ENCODE measurements at places on chromosomes 11 and 22.

GRCh38 chr22:24731761-24732160 is 42.8 kb downstream of the PIWIL3 start:
- no peaks in the 10 kb centered on the region for H3K36me3 ChIP-seq
- no peak for DNase-seq
- H3K27ac ChIP-seq, result no peak overlapping the region
- no peaks in the 10 kb centered on the region for H3K4me1 ChIP-seq

- no peak for DNase-seq
- H3K4me3 ChIP-seq, result no peak overlapping the region
- no peak overlapping the region for H3K27ac ChIP-seq
- H3K27me3 ChIP-seq, result no peaks in the 10 kb centered on the region
Measured at GRCh38 chr22:39433476-39434242, 23.2 kb upstream of the MGAT3 start.

- no peaks in the 10 kb centered on the region for H3K4me1 ChIP-seq
- no peak overlapping the region for H3K27ac ChIP-seq
- DNase-seq, result no peak
- H3K4me3 ChIP-seq, result no peak overlapping the region
- H3K36me3 ChIP-seq, result no peaks in the 10 kb centered on the region
Measured at GRCh38 chr11:129595038-129595962, 219.7 kb downstream of the BARX2 start.

- H3K4me3 ChIP-seq, result no peak overlapping the region
- peak overlapping the region; percentile 57 for H3K27ac ChIP-seq
- no peaks in the 10 kb centered on the region for H3K27me3 ChIP-seq
- peak; percentile 91 for DNase-seq
- H3K4me1 ChIP-seq, result peaks cover 11% of the 10 kb centered on the region
Measured at GRCh38 chr11:73317373-73317772, 9.3 kb downstream of the ARHGEF17 start.

DNA sequence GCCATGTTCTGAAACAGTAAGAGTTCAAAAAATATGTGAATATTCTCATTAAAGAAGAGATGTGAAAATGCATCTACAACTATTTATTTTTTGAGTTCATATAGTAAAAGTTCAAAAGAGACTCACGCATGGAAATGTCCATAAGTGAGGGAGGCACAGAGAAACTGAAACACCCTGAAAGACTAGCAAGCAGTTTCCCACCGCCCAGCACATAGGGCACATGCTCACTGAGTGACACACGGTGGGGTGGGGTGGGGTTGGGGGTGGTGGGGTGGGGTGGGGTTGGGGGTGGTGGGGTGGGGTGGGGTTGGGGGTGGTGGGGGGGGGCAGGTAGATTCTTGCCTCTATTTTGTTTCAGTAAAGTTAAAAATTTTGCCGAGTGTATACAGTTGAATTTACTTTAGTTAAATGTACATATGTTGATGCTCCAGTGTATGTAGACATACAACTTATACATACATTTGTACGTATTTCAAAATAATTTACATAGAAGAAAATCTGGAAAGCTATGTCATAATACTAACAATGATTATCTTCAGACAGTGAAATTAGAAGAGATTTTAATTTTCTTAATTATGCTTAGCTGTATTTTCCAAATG is 6.3 kb downstream of the CCDC34 start:
- no peak for DNase-seq
- H3K27me3 ChIP-seq, result no peaks in the 10 kb centered on the region
- H3K4me3 ChIP-seq, result no peak overlapping the region
- H3K4me1 ChIP-seq, result no peaks in the 10 kb centered on the region
- H3K27ac ChIP-seq, result no peak overlapping the region
